ENCODE measurements at places on chromosomes 2 and 18.

GRCh38 chr2:140990416-140990815, 1140.4 kb downstream of the LRP1B start:
- DNase-seq = no peak

GRCh38 chr2:85976106-85976920, 87.5 kb upstream of the ST3GAL5 start:
- no peak for DNase-seq

DNA sequence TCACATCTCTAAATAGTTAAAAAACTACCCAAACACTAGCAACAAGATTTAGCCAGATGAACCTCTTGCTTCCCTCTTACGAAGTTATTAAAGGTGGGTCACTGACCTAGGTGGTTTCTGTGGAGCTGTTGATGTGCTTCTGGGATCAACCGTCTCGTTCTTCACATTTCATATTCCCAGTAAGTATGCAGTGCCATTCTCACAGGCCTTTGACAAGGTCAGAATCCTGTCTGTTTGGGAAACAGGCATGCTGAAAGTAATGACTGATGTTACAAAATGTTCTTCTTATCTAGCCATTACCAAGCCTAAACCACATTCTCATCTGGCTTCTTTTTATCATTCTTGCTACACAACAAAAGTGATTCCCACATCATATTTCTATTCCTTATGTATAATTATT, 70.3 kb downstream of the WDR7 start:
- DNase-seq = no peak

DNA sequence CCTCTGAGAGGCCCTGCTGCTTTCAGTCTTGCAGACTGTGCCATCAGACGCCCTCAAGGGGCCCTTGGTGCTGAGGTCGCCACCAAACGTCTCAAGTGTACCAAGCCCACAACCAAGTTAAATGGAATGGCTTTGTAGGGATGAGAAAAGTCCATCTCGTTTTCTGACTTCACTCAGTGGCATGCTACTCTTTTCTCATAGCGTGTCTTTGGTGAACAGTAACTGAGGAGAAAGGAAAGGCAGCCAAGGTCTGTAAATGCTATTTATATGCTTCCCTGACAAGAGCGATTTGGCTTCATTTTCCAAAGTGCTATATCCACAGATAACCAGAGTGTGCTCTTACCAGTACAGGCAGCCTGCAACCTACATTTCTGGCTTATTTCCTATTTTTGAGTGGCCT, 123.0 kb downstream of the MTX2 start:
- DNase-seq = no peak

DNA sequence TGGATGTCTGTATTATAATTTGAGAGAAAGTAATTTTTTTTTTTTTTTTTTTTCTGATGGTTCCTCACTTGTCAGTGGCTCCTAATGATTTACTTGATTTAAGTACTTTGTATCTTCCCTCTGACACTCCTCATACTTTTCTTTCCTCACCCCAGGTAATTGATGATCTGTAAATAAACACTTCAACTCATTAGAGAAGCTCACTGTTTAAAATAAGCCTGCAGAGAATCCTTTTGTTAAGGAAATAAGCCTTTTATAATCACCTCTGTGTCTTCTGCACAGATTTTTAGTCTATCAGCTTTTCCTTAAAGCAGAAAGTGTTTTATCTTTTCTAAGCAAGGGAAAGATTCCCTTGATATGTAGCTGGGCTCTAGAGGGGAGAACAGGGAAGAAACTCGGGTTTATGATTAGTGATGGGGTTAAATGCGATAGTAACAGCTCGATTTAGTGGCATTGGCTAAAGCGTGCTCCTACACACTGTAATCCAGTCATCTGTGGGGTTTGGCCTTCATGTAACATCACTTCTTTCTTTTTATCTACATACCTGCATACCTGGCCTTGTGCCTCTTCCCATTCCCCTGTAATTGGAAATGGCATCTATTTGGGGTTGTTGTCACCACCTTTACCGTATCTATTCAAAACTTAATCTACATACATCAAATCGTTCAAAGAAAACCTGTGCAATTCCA, 60.1 kb upstream of the LRRTM1 start:
- DNase-seq = no peak

GRCh38 chr18:37529863-37530262, 35.7 kb downstream of the CELF4 start:
- no peak for DNase-seq

GRCh38 chr18:48314690-48315089, 94.5 kb downstream of the ZBTB7C start:
- no peak for DNase-seq

- DNase-seq = no peak
These were observed 961.6 kb upstream of the LRRTM1 start for GRCh38 chr2:81266106-81266505.

- DNase-seq = peak; percentile 83
These were observed 103.3 kb upstream of the NCK2 start for GRCh38 chr2:105641389-105641811.

DNA sequence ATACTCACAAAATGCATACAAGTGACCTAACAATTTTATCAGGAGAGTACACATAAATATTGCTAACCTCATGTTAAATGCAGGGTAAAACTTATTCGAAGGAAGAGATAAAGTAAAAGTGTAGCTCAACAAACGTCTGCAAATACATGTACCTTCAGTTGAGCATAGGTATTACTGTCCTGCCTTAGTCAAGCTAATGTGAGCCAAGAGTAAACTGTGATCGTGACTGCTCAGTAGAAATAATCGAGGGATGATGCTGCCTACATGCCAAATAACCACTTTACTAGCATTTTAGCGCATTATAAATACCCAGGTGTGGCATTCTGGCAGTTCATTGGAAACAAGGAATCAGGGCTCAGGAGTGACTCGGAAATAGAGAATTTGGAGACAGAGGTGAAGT, 779.5 kb downstream of the SOCS6 start:
- no peak for DNase-seq

GRCh38 chr18:68447286-68447685, 267.6 kb downstream of the TMX3 start:
- DNase-seq = no peak

GRCh38 chr2:65605058-65605742, 172.8 kb upstream of the SPRED2 start:
- DNase-seq = no peak

GRCh38 chr2:122634256-122634655, 878.8 kb downstream of the TSN start:
- no peak for DNase-seq

GRCh38 chr2:230007931-230008707, 60.6 kb downstream of the SLC16A14 start:
- DNase-seq = peak; percentile 24

DNA sequence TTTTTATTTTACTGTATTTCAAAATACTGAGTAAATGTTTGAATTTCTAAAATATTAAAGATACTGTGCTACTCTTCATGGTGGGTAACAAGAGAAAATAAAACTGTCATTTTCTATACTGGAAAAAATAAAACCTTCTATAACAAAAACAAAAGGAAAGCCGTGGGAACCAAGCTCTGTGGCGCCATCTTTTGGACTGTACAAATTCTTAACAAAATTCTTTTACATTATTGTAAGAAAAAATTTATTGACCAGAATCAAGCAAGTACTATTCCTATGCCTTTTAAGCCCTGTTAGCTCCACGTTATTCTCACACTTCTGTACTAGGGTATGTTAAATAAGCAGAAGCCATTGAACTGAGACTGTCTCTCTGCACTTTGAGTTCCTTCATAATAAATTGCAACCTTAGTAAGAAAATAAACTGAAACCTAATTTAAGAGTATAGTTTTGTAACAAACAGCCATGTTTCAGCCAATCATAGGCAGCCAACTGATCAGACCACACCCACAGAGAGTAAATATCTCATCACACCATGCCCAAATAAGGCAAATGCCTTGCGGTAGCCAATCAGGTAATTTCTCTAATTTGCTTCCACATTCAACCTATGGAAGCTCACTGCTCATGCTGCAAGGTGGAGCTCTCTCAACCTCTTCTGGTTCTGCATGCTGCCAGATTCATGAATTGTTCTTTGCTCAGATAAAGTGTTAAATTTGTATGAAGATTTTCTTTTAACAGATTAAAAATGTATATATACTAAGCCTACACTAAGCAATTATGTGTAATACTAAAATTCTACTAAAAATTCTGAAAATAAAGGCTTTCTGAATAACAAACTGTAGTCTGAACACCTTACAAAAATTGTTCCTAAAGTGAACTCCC, 42.2 kb downstream of the HIBCH start:
- no peak for DNase-seq

- no peak for DNase-seq
These were observed 463.7 kb upstream of the FSIP2 start for GRCh38 chr2:185274718-185275484.

DNA sequence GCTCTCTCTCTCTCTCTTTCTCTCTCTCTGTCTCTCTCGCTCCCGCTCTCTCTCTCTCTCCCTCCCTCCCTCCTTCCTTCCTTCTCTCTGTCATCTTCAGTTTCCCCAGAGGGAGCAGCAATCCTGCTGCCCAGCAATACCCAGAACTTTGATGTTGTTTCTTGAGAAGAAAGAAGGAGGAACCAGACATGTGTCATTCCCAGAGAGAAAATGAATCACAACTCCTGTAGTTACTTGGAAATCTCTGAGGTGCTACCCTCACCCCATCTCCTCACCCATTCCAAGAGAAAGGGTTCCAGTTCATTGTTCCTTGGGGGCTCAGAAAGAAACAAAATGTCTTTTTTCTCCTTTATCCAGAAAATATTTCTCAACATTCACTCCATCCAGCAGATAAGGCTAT, 449.1 kb downstream of the TNS1 start:
- no peak for DNase-seq

DNA sequence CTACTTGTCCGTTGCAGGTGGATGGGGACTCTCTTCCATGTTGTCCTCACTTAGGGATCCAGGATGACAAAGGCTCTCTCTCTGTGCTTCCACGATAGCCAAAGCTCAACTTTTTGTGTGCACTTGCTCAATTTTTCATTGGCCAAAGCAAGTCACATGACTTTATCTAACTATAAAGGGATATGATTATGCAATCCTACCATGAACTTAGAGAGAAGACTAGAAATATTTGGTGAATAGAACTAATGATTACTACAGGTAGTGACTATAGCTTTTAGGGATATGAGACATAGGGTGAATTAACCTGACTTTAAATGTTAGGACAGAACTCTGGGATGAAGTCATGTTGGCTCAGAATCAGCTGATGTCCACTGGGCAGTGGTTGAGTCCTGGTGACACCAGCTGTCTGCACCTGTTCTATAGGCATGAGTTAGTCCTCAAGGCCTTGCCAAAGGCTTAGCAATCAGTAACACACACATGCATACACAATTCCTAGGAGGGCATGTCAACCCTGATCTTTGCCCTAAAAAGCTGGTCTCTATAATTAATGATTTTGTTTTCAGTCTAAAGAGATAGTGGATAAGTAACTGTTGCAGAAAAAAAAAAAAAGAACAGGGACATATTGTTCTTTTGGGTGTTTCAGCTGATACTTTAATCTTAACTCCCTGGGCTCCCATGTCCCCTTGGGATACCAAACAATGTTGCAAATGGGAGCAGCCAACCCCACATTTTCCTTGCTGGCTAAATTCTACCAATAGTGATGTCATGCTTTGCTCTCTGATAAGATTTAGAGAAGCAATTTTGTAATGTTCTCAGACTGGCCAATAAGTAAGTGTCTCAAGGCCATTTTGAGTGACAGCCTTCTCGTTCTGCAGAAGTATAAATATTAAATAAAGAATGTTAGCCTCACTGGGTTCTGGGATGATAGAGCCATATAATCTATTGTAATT, 12.5 kb upstream of the HK2 start:
- no peak for DNase-seq

DNA sequence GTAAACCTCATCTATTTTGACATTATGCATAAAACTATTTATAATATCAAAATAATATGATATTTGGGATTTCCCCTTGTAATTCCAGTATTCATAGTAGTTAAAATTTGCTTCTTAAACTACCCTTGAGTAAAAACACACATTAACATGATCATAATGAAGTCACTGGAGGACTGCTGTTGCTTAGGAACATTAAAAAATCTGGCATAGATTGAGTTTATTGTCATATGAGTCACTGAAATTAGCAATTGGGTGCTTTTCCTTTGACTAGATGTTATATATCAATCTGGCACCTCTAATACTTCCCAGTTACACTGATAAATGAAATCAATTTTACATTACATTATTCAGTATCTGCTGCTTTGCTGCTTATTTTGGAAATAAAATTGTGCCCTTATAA, 57.0 kb upstream of the ZC3H15 start:
- no peak for DNase-seq

DNA sequence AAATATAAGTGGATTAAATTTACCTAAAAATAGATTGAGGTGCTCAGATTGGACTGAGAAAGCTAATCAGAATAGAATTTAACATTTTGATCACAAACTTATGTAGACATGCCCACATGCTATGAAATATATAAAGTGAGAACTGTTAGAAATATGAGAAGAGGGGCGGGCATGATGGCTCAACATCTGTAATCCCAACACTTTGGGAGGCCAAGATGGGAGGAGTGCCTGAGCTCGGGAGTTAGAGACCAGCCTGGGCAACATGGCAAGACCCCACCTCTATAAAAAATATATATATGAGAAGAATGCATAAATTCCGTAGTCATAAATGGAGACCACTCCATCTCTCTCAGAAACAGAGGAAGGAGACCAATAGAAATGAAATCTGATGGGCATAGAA, 25.7 kb downstream of the NTSR2 start:
- no peak for DNase-seq

DNA sequence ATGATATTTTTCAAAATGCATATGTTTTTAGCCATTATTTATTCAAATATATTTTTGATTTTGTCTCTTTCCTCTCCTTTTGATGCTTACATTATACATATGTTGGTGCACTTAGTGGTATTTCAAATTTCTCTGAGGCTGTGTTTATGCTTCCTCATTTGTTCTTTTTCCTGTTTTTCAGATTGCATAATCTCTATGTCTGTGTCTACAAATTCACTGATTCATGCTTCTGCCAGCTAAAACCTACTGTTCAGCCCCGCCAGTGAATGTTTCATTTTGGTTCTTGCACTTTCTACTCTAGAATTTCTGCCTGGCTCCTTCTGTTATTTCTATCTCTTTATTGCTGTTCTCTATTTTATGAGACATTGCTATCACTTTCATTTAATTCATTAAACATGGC, 951.7 kb upstream of the CNTNAP5 start:
- DNase-seq = no peak

GRCh38 chr2:236688563-236689392, 119.2 kb downstream of the ACKR3 start:
- no peak for DNase-seq

DNA sequence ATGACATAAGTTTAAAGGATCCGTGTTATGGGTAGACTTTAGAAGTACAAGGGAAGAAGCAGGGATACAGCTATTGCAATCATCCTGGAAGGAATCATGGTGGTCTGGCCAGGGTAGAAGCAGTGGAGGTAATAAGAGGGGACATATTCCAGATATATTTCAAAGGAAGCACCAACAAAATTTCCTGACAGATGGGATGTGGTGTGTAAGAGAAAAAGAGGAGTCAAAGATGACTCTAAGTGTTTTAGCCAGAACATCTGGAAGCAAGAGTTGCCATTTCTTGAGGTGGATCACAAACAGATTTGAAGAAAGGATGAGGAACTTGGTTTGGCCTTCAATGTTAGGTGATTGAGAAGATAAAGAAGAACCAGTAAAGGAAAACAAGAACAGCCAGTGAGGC, 133.1 kb upstream of the CTAGE1 start:
- no peak for DNase-seq

All from hippocampal formation (tissue), 2 donors.